Muscle of back (tissue), 13 donors: ENCODE measurements at places on chromosomes 11 and 22. TPM values are rescaled to one million over a fixed set of nuclear protein-coding genes. Genes with fewer than 3 reads are reported as not detected.

The CD3D gene
- not detected for polyA plus RNA-seq

GRCh38 chr11:34387653-34388052, 29.8 kb upstream of the ABTB2 start:
- no peak for DNase-seq

GRCh38 chr11:131934006-131934405, 563.6 kb downstream of the NTM start:
- no peak for DNase-seq

DNA sequence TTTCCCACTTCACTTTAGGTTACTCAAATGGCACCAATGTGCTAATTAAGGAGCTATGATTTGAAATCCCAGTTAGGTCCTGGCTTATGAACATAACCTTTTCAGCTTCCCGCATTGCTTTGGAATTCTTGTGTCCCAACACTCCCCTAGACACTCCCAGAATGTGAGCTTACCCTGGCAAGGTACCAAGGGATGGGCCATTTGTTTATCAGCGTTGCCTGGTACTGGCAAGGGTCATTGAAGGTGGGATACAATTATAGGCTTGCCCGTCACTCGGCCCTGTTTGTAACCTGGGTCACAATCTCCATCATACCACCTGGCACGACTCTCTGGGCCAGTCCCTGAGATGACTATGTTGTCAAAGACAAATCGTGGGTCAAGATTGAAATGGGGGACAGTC, 5.4 kb downstream of the CSRP3 start:
- no peak for DNase-seq

- DNase-seq, result no peak
Measured at GRCh38 chr11:44559207-44559939, 6.1 kb upstream of the CD82 start.

The CLNS1A gene
- 125 TPM for polyA plus RNA-seq

DNA sequence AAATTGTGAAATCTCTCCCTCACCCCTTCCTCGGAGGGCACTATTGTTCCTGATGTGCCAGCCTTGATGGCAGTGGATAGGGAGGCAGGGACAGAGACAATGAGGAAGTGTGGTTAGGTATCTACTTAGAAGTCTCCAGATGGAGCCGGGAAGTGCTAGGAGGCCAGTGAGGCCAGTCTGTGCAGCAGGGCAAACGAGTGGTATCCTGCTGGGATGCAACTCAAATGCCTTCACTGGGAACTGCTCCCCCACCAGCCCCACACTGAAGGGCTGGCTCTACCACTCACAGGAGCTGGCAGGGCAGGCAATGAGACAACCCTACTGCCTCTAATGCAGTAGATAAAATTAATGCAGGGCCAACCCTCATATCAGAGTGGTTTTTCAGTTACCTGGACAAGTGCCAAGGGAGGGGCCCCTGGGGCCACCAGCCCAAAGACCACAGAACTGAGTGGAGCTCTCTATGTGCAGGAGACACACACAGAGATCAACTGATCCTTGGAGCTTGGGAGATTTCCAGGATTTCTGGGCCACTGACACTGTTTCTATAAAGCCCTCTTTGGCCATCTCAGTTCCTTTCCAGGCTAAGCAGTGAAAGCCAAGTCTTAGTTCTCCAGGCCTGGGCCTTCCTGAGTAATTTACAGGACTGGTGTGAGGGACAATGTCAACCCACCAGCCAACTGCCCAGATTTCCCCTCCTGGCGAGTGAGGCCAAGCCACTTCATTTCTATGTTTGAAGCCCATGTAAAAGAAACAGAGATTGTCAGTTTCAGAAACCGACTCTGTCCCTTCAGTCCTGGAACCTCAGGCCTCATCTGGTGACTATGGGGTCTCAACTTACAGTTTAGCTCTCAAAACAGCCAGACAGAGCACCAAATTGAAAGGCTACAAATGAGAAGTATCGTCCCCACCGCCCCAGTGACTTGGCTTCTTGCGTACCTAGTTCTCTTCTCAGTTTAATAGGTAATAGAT, 4.1 kb downstream of the MIF start:
- DNase-seq, result no peak

DNA sequence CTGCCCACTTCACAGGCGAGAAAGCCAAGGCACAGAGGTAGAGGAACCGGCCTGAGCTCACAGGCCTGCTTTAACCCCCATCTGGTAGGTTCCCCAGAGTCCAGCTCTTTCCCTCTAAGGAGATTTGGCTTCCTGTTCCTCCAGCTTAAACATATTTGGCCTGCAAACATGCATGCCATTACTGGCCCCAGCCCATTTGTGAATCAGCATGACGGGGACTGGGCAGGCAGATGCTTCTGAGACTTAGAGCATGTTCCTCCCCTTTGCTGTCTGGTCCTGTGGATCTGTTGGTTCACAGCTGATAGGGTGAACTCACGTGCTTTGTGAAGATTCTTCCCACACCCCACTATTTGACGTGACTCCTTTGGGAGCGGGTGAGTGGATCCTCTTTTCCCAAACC, 12.6 kb downstream of the CHST1 start:
- no peak for DNase-seq

GRCh38 chr11:92894197-92894596, 75.3 kb upstream of the MTNR1B start:
- peak; percentile 30 for DNase-seq

GRCh38 chr11:110075105-110075846, 17.9 kb upstream of the ZC3H12C start:
- DNase-seq, result peak; percentile 51

DNA sequence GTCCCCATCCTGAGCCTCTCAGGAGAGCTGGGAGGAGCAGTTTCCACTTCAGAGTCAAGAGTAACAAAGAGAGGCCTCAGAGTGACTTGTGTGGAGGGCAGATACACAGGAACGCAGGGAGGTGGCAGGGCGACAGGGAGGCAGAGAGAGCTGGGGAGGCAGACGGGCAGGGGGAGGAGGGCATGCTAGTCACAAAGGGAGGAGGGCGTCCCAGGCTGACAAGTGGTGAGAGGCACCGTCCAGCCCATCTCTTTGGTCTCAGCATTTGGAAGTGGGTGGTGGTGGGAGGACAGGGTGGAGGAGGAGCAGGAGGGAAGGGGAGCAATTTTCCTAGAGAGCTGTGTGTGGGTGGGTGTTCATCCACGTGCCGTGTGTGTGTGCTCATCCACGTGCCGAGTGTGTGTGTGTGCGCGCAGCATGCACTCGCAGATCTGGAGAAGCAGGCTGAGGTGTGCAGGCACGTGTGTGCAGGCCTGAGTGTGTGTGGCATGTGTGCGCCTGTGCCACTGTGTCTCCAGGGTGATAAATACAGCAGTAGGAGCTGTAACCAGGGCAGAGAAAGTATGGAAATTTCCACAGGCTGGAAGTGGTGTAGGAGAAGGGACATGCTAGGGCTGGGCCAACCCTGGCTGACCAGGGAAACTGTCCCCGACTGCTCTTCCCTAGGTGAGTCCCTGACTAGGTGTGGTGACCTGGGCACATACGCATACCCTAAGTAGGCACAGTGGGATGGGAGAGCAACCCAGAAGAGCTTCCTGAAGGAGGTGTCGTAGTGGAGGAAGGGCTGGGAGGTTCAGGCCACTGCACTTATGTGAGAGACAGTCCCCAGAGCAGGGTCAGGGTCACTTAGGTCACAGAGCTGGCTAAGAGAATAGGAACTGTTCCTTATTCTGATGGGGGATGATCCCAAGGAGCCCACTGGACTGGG, 7.3 kb upstream of the PDE2A start:
- DNase-seq, result no peak

- no peak for DNase-seq
Measured at GRCh38 chr11:8291421-8292350, 28.0 kb upstream of the LMO1 start.

DNA sequence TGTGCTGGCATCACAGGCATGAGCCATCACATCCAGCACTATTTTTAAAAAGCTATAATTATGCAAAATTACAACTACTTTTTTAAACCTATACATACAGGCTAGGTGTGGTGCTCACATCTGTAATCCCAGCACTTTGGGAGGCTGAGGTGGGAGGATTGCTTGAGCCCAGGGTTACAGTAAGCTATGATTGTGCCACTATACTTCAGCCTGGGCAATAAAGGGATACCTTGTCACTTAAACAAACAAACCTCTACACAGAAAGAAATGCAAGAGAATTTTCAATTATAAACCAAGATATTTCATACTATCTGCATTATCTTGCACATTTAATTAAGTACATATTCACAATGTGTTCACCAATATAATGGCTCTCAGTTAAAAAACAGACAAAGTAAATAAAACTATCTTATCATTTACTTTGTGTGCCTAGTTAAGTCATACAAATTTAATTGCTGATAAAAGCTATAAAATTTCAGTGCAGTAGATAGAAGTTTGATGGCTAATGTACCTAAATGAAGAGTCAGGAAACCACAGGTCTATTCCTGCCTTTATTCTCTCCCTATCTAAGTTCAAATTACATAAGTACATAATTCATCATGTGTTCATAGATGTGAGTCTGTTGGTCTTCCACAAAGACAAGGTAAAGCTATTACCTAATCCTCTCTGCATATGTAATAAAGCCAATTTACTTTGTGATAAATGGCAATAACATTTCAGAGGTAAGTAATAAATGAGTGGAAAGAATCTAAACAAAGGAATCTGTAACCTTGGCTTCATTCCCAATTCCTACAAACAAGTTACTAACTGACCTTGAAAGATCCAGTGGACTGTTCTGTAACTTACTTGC, 9.0 kb upstream of the RDX start:
- no peak for DNase-seq
